ENCODE measurements at places on chromosomes 13 and 19.

DNA sequence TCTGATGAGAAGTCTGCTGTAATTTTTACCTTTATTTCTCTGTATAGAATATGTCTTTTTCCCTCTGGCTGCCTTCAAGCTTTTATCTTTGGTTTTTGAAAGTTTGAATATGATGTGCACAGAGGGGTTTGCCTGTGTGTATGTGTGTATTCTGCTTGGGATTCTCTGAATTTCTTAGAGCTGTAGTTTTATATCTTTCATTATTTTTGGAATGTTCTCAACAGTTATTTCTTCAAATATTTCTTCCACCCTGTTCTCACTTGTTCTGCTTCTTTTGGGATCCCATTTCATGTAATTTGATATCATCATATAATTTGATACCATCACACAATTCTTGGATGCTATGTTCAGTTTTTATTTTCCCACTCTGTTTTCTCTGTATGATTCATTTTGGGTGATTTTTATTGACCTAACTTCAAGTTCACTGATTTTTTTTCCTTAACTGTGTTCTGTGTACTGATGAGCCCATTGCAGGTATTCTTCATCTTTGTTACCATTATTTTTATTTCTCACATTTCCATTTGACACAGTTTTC, 7.5 kb downstream of the COG3 start:
- no peak for DNase-seq

- DNase-seq = no peak
Measured at GRCh38 chr13:88761145-88761544, 1090.0 kb downstream of the SLITRK5 start.

GRCh38 chr13:82062772-82063171, 1721.8 kb upstream of the SPRY2 start:
- no peak for DNase-seq

- no peak for DNase-seq
Measured at GRCh38 chr13:42022796-42023493, 25.5 kb upstream of the DGKH start.

- DNase-seq = no peak
Measured at GRCh38 chr19:32537580-32537979, 43.4 kb upstream of the PDCD5 start.

GRCh38 chr13:30892966-30893365, 13.1 kb upstream of the MEDAG start:
- DNase-seq = no peak

GRCh38 chr13:92622905-92623304, 603.7 kb upstream of the GPC6 start:
- DNase-seq = no peak

DNA sequence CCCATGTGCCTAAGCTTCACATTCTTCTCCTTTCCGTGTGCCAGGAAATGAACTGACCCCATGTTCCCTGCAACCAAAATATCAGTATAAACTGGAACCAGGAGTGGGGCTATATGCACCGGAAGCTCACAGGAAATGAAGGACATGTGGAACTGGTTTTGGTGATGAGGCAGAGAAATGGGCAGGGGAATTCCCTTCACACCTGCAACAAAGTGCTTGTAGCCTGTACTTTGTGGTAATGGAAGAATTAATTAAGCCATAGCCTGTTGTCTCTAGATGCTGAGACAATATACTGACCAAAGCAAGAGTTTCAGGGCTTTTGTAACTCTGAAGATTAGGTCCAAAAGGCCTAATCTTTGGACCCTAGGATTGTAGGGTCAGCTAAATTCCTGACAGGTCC, 15.5 kb upstream of the UGGT2 start:
- DNase-seq = no peak

DNA sequence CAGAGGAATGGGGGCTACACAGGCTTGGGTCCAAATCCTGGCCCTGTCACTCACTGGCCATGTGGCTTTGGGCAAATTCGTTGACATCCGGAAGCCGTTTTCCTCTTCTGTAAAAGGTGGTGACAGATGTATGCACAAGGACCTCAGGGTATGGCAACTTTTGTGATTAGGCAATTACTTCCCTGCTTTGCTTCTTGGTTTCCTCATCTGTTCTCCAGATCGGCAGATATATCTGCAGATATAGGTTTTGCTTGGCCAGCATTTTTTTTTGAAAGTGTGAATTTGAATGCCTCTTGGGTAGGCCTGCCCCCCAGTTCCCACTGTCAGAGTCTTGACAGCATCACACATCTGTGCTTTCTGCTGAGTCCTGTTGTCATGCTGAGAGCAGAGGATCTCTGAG, 17.7 kb downstream of the TMEM272 start:
- no peak for DNase-seq

DNA sequence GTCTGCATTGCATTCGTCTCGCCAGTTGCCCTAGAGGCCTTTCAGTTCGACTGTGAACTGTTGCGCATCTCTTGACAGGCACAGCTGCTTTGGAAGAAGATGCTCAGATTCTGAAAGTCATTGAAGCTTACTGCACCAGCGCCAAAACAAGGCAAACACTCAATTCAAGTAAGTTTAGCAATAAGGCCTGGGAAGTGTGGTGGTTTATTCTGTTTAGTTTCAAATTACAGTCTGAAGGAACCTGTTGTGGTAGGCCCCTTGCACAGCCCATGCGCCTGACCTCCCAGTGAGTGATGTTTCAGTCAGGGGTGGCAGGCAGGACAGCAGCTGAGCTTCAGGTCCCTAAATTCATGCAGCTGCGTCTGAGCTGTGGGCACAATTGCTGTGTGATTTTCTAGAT, 32.2 kb upstream of the TEX29 start:
- DNase-seq = no peak

- no peak for DNase-seq
Measured at GRCh38 chr13:32039056-32039455, 7.5 kb downstream of the FRY start.

GRCh38 chr19:43620061-43621001, 902 bp upstream of the ZNF428 start:
- DNase-seq = peak; percentile 91

DNA sequence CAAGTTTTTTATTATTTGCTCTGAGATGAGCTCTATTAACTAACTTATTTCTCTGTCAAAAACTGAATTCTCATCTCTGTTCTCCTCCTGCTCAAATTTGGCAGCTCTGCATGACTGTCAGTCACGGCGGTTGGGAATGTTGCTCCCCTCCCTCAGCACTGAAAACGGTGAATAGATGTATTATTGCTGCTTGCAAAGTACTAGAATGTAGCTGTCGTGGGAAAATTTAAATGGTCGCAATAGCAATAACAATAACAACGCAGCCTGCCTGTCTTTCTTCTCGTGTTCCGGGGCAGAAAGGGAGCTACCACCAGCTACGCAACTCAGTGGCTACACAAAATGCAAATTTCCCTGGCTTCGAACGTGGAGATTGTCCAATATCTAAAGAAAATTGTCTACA, 125.6 kb upstream of the FRY start:
- no peak for DNase-seq

GRCh38 chr13:75455962-75456361, 26.0 kb downstream of the TBC1D4 start:
- DNase-seq = no peak

Data from activated CD8-positive, alpha-beta T cell treated with anti-CD3 and anti-CD28 coated beads, Interleukin-2, amount 10 ng/mL, durations not matched to agents 7 days and 5 days (primary cell).